ENCODE measurements at places on chromosomes 2 and 18.

DNA sequence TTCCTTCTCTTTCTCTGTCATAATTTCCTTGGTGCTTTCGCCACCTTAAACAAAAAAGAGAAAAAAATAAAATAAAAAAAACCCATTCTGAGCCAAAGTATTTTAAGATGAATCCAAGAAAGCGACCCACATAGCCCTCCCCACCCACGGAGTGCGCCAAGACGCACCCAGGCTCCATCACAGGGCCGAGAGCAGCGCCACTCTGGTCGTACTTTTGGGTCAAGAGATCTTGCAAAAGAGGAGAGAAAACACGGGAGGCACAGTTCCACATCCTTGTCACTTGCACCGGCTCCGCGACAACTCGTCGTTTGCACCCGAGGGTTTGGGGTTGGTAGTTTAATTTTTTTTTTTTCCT is 1.8 kb upstream of the SP9 start:
- DNase-seq, result no peak

- DNase-seq, result no peak
Measured at GRCh38 chr2:42765686-42766085, 1.8 kb upstream of the OXER1 start.

- no peak for DNase-seq
Measured at GRCh38 chr2:25470806-25471205, 129.1 kb upstream of the DNMT3A start.

- peak; percentile 81 for DNase-seq
Measured at GRCh38 chr2:142130111-142131009, 456 bp downstream of the LRP1B start.

DNA sequence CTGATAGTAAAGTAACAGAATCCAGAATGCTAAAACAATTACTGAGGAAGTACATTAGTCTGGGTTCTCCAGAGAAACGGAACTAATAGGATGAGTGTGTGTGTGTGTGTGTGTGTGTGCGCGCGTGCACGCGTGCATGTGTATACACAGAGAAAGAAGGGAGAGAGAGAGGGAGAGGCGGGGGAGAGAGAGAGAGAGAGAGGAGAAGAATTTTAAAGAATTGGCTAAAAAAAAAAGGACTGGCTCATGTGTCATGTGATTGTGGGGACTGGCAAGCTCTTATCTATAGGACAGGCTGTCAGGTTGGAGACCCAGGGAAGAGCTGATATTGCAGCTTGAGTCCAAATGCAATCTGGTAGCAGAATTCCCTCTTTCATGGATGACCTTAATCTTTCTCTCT is 976.2 kb upstream of the CDH2 start:
- DNase-seq, result no peak

DNA sequence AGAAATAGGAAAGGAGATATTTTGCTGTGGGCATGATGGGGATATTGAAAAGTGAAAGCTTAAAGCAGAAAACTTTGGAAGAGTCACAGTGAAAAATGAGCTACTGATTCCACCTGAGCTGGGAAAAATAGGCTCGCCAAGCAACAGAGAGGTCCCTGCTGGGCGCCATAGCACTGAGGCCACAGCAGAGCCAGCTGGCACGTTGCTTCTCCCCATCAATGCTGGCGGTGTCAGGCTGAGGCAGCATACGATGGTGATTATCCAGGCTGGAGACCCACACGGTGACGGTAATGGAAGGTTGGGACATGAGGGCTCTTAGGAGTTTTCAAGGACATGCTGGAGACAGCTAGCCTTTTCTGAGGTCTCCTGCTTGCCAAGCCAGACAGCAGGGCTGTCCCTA is 25.8 kb upstream of the DTNB start:
- DNase-seq, result no peak

- no peak for DNase-seq
Measured at GRCh38 chr2:73868204-73868978, 24.4 kb upstream of the ACTG2 start.
